ENCODE measurements at places on chromosomes 12 and 14. TPM values are rescaled to one million over a fixed set of nuclear protein-coding genes. Genes with fewer than 3 reads are reported as not detected.
A peak's percentile ranks its signal among the peaks of the same experiment; 100 is the strongest.

DNA sequence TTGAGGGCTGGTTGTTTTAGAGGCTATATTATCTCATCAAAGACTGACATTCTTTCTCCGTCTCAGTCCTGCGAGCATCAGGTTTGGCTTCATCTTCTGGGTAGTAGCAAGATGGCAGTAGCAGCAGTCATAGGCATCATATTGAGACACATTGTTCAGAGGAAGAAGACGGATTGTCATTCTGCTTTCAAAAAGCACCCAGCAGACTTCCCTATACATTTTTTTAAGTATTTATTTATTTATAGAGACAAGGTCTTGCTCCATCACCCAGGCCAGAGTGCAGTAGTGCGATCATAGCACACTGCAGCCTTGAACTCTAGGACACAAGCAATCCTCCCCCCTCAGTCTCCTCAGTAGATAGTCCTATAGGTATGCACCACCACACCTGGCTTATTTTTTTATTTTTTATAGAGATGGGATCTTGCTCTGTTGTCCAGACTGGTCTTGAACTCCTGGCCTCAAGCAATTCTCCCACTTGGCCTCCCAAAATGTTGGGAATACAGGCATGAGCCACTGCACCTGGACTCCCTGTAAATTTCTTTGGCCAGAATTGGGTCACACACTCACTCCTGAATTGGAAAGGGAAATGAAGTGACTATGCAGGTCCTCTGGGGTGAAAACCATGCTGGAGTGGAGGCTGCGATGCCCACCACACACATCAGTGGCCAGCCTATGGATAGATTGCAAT is 125.4 kb downstream of the SLC38A6 start:
- H3K4me3 ChIP-seq: no peak overlapping the region
- no peak overlapping the region for H3K27ac ChIP-seq
- no peak for DNase-seq
- peaks cover 41% of the 10 kb centered on the region for H3K4me1 ChIP-seq
- no peaks in the 10 kb centered on the region for H3K27me3 ChIP-seq
- H3K36me3 ChIP-seq: no peaks in the 10 kb centered on the region

DNA sequence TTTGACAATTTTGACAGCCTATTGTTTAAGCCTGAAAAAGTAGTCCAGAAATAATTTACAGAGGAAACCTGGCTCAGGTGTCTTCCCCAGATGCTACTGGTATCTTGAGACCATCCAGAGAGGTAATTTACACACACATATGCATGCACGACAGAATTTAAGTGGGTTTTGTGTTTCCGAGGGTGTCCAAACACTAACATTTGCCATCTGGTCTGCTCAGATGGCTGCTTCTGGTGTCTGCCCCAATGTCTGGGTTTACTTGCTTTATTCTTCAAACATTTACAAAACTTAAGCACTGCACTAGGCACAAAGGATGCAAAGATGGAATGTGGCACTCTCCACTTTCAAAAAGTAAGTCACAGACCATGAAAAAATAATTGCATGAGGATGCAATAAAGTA is 226.6 kb upstream of the EGLN3 start:
- H3K4me1 ChIP-seq: no peaks in the 10 kb centered on the region
- no peak overlapping the region for H3K27ac ChIP-seq
- H3K27me3 ChIP-seq: no peaks in the 10 kb centered on the region
- H3K36me3 ChIP-seq: no peaks in the 10 kb centered on the region
- H3K4me3 ChIP-seq: no peak overlapping the region

- no peak overlapping the region for H3K4me3 ChIP-seq
- no peaks in the 10 kb centered on the region for H3K4me1 ChIP-seq
- no peaks in the 10 kb centered on the region for H3K27me3 ChIP-seq
- DNase-seq: no peak
- no peaks in the 10 kb centered on the region for H3K36me3 ChIP-seq
- H3K27ac ChIP-seq: no peak overlapping the region
Measured at GRCh38 chr12:120851944-120852343, 52.2 kb downstream of the SPPL3 start.

DNA sequence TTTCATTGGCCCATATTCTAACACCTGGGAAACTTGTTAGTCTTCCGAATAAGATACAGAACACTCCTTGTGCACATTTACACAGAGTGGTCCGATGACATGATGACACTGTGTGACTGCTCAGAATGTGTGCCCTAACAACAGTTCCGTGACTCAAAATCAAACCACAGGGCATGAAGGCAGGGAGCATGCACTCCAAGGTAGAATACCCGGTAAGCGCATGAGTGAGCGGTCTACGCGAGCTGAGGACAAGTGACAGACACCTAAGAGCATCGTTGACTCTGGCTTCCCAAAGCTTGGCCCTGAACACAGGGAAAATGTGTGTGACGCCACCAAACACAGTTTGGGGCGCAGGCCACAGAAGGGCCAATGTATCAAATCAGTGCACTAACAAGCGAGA is 18.6 kb downstream of the CLIP1 start:
- no peaks in the 10 kb centered on the region for H3K27me3 ChIP-seq
- H3K4me1 ChIP-seq: peaks cover 13% of the 10 kb centered on the region
- H3K36me3 ChIP-seq: peaks cover 1% of the 10 kb centered on the region
- H3K27ac ChIP-seq: peak overlapping the region; percentile 5
- H3K4me3 ChIP-seq: no peak overlapping the region
- no peak for DNase-seq

DNA sequence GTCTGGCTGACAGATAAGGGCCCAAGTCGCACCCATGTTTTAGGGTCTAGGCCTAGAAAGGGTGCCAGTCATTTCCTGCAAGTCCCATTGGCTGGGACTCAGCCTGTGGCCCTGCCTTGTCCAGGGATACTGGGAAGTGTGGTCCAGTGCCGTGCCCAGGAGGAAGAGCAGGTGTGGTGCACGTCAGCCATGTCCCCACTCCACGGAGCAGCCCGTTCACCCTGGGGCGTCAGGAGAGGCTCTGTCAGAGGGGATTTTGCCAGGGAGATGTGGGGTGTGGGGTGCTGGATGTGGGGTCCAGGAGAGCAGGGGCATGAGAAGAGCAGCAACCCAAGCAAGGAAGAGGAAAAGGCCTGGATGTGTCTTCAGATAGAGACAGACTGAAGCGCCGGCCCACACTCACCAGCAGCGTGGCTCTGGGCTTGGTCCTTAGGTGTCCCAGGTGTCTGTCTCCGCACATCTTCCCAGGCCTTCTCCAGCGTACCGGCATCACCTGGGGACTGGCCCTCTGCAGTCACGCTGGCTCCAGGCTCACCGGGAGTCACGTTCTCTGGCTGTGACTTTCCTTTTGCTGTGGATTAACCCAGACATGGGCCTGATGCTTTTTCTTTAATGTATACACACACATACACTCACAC is 138.2 kb downstream of the CACNA1C start:
- no peak for DNase-seq
- no peaks in the 10 kb centered on the region for H3K4me1 ChIP-seq
- no peak overlapping the region for H3K4me3 ChIP-seq
- H3K27me3 ChIP-seq: no peaks in the 10 kb centered on the region
- no peak overlapping the region for H3K27ac ChIP-seq
- peaks cover 1% of the 10 kb centered on the region for H3K36me3 ChIP-seq

DNA sequence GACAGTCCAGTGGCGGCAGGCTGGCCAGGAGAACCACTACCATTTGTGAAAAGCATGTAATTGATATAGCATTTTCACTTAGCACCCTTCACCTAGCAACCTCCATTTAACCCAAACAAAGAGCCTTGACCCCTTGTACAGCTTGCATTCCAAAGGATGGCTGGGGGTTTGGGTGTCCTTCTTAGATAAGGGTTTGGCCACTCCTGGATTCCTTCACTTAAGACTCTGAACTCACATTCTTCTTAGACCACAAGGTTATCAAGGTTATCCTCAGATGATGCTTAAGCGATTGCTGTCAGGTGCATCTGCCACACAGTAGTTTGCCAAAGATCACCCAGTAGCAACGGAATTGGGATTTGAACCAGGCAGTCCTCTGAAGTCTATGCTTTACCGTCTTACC is 102.8 kb downstream of the ZNF664 start:
- H3K4me3 ChIP-seq: no peak overlapping the region
- no peaks in the 10 kb centered on the region for H3K4me1 ChIP-seq
- no peaks in the 10 kb centered on the region for H3K27me3 ChIP-seq

- H3K27ac ChIP-seq: no peak overlapping the region
- H3K4me3 ChIP-seq: no peak overlapping the region
- no peaks in the 10 kb centered on the region for H3K4me1 ChIP-seq
- no peaks in the 10 kb centered on the region for H3K27me3 ChIP-seq
- DNase-seq: no peak
Measured at GRCh38 chr12:18416412-18416811, 155.1 kb downstream of the PIK3C2G start.

- H3K36me3 ChIP-seq: no peaks in the 10 kb centered on the region
- no peak for DNase-seq
- H3K4me3 ChIP-seq: no peak overlapping the region
- peaks cover under 1% of the 10 kb centered on the region for H3K4me1 ChIP-seq
- H3K27me3 ChIP-seq: no peaks in the 10 kb centered on the region
Measured at GRCh38 chr12:95089462-95089861, 16.0 kb upstream of the NR2C1 start.

DNA sequence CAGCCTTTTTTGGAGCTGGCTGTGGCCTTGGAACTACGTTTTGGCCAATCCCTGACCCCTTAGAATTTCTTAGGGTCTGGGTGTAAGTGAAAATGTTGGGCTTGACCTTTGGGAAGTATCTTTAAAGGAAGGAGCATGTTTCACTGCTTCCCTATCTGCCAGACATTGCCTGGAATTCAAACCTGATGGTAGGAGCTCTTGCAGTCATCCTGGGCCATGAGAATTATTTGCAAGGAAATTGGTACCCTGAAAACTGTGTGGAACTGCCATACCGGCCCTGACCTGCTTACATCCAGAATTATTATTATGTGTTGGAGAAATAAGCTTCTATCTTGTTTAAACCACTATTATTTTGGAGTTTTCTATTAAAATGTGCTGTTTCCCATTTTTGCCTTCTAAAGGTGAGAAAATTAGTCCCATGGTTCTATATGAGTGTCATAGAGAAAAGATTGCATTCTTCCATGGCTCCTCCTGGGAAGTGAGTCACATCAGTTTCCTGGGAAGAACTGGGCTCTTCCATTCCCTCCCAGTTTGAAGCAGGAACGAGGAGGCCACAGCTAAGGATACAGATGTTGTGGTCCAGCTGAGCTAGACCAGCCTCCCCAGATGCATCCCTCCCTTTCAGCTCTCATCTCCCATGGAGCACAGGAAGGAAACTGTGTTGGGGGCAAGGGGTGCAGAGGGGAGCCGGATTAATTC is 9.5 kb upstream of the PGF start:
- H3K36me3 ChIP-seq: no peaks in the 10 kb centered on the region
- peaks cover 5% of the 10 kb centered on the region for H3K27me3 ChIP-seq
- H3K4me3 ChIP-seq: no peak overlapping the region
- H3K4me1 ChIP-seq: no peaks in the 10 kb centered on the region

- H3K27me3 ChIP-seq: no peaks in the 10 kb centered on the region
- H3K4me1 ChIP-seq: no peaks in the 10 kb centered on the region
- no peaks in the 10 kb centered on the region for H3K36me3 ChIP-seq
- peak overlapping the region; percentile 9 for H3K27ac ChIP-seq
- no peak overlapping the region for H3K4me3 ChIP-seq
Measured at GRCh38 chr12:53591301-53592206, 34.6 kb downstream of the ATF7 start.

GRCh38 chr12:82015623-82016347 is 256.6 kb upstream of the PPFIA2 start:
- no peaks in the 10 kb centered on the region for H3K36me3 ChIP-seq
- no peaks in the 10 kb centered on the region for H3K27me3 ChIP-seq
- no peaks in the 10 kb centered on the region for H3K4me1 ChIP-seq
- no peak overlapping the region for H3K4me3 ChIP-seq
- DNase-seq: no peak

GRCh38 chr12:120378036-120378435 is 9.1 kb upstream of the MSI1 start:
- H3K4me3 ChIP-seq: no peak overlapping the region
- no peaks in the 10 kb centered on the region for H3K4me1 ChIP-seq
- no peak for DNase-seq
- H3K27me3 ChIP-seq: peaks cover 15% of the 10 kb centered on the region
- no peak overlapping the region for H3K27ac ChIP-seq
- H3K36me3 ChIP-seq: no peaks in the 10 kb centered on the region

DNA sequence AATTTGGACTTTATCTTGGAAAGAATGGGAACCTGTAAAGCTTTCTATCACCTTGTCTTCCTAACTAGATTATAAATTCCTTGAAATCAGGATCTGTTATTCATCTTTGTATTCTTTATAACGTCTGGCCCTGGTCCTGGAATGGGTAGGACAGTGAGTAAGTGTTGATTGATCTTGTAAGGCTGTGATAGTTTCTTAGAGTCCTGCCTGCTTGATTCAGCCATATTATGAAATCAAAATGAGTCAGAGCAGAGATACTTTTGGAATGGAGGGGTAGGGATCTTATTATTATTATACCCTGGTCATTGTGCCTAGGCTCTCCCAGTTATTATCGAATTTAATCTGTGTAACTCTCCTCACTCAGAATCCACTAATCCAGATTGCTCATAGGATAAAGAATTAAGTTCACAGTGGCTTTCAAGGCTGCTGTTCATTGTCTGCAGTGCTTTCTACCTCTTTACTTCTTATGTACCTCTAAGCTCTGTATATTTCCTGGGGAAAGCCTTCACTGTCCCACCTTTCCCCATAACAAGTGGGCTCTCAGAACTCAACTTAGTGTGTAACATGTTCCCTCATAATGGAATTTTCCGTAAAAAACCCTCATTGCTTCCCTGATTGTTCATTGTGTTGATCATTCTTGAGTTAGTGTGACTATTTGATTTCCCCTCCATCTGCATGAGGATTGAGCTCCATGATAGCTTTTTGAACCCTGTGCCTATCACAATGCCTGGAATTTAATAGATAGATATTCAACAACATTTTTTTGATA is 93.3 kb downstream of the DAAM1 start:
- H3K4me3 ChIP-seq: no peak overlapping the region
- H3K4me1 ChIP-seq: peaks cover 29% of the 10 kb centered on the region
- no peaks in the 10 kb centered on the region for H3K27me3 ChIP-seq
- peak; percentile 82 for DNase-seq
- peak overlapping the region; percentile 23 for H3K27ac ChIP-seq

GRCh38 chr12:43976027-43976426 is 140.1 kb downstream of the TMEM117 start:
- H3K27ac ChIP-seq: no peak overlapping the region
- H3K36me3 ChIP-seq: no peaks in the 10 kb centered on the region
- no peaks in the 10 kb centered on the region for H3K4me1 ChIP-seq
- DNase-seq: no peak
- H3K4me3 ChIP-seq: no peak overlapping the region

DNA sequence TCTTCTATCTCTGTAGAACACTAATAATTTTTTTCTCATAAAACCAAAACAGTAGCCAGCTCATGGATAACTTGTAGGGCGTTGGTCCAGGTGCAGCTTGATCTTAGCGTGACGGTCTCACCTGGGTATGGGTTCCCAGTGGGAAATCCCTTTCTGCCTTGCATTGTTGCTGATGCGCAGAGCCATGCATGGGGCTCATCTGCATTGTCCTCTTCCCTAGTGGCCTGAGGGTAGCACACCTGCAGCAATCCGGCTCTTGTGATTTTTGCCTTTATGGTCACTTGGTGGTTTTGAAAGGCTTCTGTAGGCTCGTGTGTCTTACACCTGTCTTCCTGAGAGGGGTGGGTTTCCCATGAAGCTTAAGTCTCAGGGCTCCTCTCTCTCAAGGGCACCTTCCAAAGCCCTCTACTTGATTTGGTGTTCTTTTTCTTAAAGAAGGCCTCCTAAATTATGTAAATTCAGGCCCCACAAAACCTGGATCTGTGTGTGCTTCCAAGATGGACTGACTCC is 130.6 kb downstream of the PRKCH start:
- H3K27me3 ChIP-seq: peaks cover 13% of the 10 kb centered on the region
- H3K4me1 ChIP-seq: no peaks in the 10 kb centered on the region
- no peak overlapping the region for H3K4me3 ChIP-seq
- no peaks in the 10 kb centered on the region for H3K36me3 ChIP-seq

The C12orf42 gene
- total RNA-seq: not detected

The KCNK10 gene
- not detected for total RNA-seq

All from fibroblast of lung (primary cell).